ENCODE measurements at places on chromosomes 12 and 14.
A peak's percentile ranks its signal among the peaks of the same experiment; 100 is the strongest.

DNA sequence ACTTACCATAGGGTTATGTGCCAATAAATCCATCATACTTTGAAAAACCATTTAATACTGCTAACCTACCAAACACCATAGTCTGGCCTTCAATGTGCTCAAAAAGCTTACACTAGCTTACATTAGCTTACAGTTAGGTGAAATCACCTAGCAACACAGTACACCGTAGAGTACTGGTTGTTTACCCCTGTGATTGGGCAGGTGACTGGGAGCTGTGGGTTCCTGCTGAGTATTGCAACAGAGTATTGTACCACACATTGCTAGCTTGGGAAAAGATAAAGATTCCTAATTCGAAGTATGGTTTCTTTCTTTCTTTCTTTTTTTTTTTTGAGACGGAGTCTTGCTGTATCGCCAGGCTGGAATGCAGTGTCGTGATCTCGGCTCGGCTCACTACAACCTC lies 5.6 kb downstream of the ATP5MC2 start:
- DNase-seq: no peak

DNA sequence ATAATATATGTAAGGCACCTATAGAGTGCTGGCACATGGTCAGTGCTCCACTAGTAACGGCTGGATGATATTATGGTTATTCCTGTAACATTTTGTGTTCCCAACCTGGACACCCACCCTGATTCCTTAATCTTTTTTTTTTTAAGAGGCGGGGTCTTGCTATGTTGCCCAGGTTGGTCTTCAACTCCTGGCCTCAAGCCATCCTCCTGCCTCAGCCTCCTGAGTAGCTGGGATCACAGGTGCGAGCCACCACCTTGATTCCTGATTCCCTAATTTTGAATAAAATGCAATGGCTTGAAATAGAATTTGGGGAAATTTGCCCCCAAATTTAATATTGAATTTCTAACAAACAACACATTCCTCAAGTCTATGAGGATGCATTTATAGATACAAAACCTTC lies 7.4 kb downstream of the C14orf93 start:
- DNase-seq: no peak

- DNase-seq: no peak
Observed at GRCh38 chr14:21735639-21736307, 62.2 kb upstream of the OR4E1 start.

DNA sequence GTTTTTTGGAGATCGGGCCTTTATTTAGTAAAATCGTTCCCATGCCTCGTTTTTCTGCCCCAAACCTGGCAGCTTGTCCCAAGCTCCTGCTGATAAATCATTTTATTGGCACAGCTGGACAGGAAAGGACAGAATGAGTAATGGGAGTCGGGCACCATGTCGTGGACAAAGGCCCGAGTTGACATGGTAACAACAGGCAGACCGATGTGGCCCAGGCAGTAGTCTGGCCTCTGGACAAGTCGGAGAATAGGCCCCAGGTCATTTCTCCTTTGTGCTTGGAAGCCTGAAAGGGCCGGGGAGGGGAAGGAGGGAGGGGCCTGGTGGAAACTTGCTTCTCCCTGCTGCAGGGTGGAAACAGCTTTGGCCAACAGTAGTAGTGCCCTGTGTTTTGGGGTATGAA lies 234.9 kb downstream of the SUDS3 start:
- no peak for DNase-seq

- DNase-seq: no peak
Observed at GRCh38 chr14:71403656-71404055, 496.4 kb downstream of the PCNX1 start.

DNA sequence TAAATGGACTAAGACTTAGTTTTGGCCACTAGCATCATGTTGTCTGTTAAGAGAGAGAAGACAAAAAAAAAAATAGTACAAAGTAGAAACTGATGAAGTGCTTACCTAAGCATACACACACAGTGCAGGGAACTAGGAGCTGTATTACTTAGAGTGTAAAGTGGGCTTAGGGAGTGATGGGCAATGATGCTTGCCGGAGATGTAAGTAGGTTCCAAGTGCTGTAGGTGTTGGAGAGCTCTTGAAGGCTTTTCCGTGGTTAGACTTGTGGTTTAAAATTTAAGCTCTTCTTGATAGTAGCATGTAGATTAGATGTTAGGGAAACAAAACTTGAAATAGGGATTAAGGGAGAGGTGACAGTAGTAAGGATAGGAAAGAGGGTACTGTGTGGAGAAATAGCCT lies 34.7 kb downstream of the MIA2 start:
- DNase-seq: no peak

- DNase-seq: no peak
Observed at GRCh38 chr14:51006781-51007211, 62.5 kb upstream of the PYGL start.

DNA sequence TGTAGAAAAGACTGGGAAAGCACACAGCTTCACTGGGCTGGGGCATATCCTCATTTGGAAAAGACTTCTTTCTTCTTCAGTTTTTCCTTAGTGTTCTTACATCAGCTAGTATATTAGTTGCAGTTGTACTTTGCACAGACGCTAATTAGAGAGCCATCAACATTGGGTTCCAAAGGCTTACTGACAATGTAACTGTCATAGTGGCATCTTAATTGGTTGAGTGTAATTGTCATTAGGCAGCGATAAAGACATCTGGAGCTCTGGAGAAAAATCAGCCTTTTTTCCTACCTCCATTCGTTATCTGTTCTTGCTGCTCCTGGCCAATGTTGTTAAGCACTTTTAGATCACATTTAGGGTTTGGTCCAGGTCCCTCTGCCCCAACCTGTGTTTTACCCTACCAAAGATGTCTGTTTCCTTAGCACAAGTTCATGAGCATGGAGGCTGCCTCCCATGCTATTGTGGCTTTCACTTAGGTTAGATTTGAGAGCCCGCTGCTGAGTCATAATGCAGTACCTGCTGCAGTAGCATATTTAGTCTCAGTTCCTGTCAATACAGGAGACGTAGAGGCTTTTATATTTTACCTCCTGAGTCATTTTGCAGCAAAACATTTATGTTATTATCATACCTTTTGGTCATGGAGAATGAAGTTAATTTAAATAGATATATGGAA lies 49.2 kb downstream of the FBXW8 start:
- no peak for DNase-seq

GRCh38 chr12:24360907-24361306 lies 411.4 kb upstream of the SOX5 start:
- no peak for DNase-seq

- DNase-seq: no peak
Observed at GRCh38 chr12:115942346-115942745, 335.1 kb downstream of the MED13L start.

DNA sequence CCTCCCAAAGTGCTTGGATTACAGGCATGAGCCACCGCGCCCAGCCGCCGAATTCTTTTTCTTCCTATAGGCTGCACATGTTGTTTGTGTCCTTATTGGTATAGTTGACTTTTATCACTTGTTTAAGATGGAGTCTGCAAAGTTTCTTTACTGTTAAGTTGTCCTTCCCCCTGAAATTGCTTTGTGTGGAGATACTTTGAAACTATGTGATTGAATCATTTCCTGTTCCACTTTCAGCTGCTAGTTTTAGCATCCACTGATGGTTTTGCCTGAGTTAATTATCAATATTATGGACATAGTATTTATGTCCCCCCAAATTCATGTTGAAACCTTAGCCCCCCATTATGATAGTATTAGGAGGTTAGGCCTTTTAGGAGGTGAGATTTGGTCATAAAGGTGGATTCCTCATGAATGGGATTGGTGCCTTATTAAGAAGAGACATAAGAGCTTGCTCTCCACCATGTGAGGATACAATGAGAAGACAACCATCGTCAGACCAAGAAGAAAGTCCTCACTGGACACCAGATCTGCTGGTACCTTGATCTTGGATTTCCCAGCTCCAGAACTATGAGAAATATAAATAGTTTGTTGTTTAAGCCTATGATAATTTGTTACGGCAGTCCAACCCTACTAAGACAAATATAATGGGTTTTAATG lies 34.9 kb downstream of the PPHLN1 start:
- no peak for DNase-seq

- DNase-seq: no peak
Observed at GRCh38 chr14:101101456-101102056, 198.0 kb upstream of the RTL1 start.

DNA sequence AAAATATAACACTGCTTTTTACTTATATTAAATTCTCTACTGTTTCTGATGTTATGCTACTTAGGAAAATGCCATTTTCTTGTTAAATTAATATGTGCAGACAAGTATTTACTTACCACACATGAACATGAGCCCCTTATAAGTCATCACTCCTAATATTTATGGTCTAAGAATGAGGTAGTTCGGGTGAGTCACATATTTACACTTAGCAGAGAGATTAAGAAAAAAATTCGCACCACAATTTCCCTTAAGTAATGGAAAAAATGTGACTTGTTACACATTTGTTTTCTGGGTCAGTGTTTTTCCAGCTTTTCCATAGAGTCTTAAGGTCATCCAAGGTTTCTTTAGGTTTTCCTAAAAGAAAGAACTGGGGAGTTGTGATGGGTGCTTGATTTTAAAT lies 68.3 kb downstream of the RERG start:
- DNase-seq: no peak

DNA sequence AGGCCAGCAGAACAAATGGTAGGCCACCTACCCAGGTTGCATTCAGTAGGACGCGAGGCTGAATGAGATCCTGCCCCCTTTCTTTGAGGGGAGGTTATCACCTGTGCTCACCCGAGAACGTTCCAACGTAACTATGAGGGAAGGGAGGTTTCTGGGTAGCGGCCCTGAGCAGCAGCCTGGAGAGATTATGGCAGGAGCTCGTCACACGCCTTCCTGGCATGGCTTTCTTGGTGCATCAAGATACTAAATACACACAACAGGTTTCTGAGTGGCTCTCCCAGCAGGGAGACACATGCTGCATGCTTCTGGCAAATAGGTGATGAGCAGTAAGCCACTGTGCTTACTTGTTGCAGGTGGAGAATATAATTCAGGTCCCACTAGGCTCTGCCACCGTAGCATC lies 147.7 kb downstream of the CALM1 start:
- no peak for DNase-seq

DNA sequence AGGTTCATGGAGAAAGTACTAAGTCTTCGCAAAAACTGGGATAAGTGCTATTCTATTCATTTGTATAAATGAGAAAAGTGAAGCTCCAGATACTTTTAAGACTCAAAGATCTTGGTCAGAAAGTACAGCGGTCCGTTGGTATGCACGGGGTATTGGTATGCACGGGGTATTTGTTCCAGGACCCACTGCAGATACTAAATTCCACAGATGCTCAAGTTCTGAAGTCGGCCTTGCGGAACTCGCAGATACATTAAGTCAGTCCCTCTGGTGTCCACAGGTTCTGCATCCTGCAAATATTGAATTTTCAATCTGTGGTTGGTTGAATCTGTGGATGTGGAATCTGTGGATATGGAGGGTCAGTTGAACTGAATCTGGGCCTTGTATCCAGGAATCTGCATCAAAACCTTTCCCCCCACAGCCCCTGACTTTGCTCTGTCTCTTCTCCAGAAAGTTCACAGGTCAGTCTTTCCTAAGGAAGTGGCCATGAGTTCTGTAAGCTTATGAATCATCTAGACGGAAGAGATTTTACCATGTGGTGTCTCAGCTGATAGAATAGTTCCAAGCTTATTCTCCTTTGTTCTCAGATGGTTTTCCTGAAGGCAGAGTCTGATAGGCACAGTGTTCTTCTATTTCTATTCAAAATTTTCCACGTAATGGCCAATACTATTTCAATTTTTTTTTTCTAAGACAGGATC lies 274.7 kb downstream of the NEDD1 start:
- DNase-seq: no peak

GRCh38 chr12:46446645-46447044 lies 74.1 kb upstream of the SLC38A2 start:
- no peak for DNase-seq

GRCh38 chr12:118743896-118744700 lies 237.2 kb upstream of the SRRM4 start:
- no peak for DNase-seq

DNA sequence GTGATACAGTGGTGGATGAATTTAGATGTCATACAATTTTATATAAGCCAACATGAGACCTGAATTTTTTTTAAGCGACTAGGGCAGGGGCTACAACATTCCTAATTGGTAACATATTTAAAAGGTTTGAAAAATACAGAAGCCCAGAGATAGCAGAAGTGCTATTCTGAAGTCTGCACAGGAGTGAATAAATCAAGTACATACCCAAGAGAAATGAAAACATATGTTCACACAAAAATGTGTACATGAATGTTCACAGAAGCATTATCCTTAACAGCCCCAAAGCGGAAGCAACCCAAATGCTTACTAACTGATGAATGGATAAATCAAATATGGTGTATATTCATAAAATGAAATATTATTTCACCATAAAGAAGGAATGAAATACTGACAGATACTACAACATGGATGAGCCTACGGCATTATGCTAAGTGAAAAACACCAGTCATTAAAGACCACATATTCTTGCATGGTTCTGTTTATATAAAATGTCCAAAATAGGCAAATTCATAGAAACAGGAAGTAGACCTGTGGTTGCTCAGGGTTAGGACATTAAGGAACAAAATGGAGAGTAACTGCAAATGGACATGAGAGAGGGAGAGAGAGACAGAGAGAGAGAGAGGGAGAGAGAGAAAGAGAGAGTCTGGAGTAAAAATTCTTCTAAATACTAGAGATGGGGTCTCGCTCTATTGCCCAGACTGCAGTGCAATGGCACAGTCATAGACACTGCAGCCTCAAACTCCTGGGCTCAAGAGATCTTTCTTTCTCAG lies 28.0 kb upstream of the GXYLT1 start:
- no peak for DNase-seq

DNA sequence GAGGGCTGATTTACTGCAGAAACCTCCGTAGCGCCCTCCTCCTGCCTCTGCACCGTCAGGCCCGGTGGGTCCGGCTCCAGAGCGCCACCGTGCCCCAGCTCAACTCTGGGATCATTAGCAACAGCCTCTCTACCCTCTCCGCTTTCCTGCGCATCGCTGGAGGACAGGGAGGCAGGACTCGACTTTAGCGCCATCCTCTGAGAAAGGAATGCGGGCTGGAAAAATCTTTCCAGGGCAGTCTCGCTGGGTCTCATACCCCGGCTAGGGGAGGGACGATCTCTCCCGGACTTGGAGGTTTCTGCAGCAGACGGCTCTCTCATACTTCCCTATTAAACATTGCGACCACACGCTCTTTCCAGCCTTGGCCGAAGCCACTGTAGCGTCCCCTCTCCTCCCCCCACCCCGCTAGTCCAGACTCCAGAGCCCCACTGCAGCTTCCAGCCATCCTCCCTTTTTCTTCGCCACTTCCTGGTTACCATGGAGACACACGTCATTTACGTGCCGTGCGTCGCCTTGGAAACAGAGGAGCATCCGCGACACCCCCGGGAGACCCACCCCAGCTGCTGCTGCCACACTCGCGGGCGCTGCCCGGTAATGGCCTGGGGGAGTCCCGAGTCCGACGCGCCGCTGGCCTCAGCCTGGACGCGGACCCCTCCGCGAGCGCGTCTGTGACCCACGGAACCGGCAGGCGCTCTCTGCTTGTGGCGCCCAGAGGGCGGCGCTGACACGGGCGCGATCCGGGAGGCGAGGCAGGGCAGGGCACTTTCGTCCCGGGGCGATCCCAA lies at the start of gene CCDC184:
Gene CCDC184 (plus strand): TSS at position 554 of the 785 bp plus-strand sequence. CDS start 479 bp downstream, outside the sequence.
- DNase-seq: peak; percentile 20
